Glomerular endothelial cell (primary cell): ENCODE measurements at places on chromosomes 6 and 20. TPM values are rescaled to one million over a fixed set of nuclear protein-coding genes. Genes with fewer than 3 reads are reported as not detected.
A peak's percentile ranks its signal among the peaks of the same experiment; 100 is the strongest.

GRCh38 chr20:44204156-44204831 lies 6.3 kb downstream of the OSER1 start:
- DNase-seq: peak; percentile 79

GRCh38 chr20:32528171-32528891 lies 56.8 kb downstream of the NOL4L start:
- no peak for DNase-seq

- DNase-seq: no peak
Measured at GRCh38 chr20:19411811-19412210, 199.4 kb downstream of the SLC24A3 start.

GRCh38 chr6:25012657-25013056 lies 76.9 kb upstream of the RIPOR2 start:
- DNase-seq: no peak

Gene TBX18
- total RNA-seq: 2.9 and 3.7 TPM in 2 replicates

Gene TNXB
- 1.5 and 1.7 TPM in 2 replicates for total RNA-seq
